ENCODE measurements at places on chromosomes 1 and 21. TPM values are rescaled to one million over a fixed set of nuclear protein-coding genes. Genes with fewer than 3 reads are reported as not detected.

Gene FNDC10
- 4.4 TPM for total RNA-seq

Gene BECN2
- not detected for total RNA-seq

Gene RGSL1
- total RNA-seq, result not detected

Gene CRYAA
- total RNA-seq, result not detected

Data from activated naive CD8-positive, alpha-beta T cell treated with anti-CD3 and anti-CD28 coated beads, Interleukin-2, amount 10 ng/mL, durations not matched to agents 7 days and 5 days (primary cell).